Activated T-cell treated with anti-CD3 and anti-CD28 coated beads for 1 hour (primary cell): ENCODE measurements at places on chromosomes 7 and 10.

GRCh38 chr7:99014113-99014985 lies 129.6 kb downstream of the SMURF1 start:
- DNase-seq, result no peak

- no peak for DNase-seq
Observed at GRCh38 chr7:150567871-150568301, 696 bp downstream of the GIMAP4 start.

GRCh38 chr10:84291384-84291783 lies 37.0 kb upstream of the CCSER2 start:
- DNase-seq, result no peak

- DNase-seq, result no peak
Observed at GRCh38 chr10:13633689-13634088, 46.9 kb downstream of the PRPF18 start.

DNA sequence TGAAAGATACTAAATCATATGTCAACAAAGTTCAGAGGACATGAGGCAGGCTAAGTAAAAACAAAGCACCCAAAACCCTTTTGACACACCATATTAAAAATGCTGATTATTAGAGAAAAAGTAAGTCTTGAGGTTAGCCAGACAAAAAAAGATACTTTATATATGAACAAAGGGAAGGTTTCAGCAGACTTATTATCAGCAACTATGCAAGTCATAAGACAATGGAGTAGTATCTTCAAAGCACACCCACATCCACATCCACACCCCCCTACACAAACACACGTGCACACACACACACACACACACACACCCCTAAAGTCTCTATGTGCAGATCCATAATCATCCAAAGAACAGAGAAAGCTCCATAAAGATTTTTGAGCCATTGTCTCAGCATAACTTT lies 1373.9 kb upstream of the CELF2 start:
- DNase-seq, result no peak

DNA sequence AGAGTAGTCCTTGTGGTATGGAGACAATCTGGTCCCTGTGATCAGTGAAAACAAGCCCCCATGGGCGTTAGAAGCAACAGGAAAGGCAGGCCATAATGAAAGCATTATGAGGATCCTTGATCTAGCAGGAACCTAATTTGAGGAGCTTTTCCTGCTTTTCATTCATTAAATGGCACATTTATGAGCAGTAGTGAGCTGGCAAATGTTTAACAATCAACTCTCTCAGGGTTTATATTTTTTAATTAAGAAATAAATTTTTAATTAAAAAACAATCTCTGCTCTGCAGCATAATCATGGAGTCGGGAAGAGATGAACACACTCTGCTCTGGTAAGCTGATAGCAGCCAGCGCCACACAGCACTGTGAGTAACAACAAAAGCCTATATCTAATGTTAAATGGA lies 11.3 kb upstream of the NEBL start:
- DNase-seq, result no peak

- DNase-seq, result no peak
Observed at GRCh38 chr7:51249187-51249945, 67.2 kb downstream of the COBL start.

DNA sequence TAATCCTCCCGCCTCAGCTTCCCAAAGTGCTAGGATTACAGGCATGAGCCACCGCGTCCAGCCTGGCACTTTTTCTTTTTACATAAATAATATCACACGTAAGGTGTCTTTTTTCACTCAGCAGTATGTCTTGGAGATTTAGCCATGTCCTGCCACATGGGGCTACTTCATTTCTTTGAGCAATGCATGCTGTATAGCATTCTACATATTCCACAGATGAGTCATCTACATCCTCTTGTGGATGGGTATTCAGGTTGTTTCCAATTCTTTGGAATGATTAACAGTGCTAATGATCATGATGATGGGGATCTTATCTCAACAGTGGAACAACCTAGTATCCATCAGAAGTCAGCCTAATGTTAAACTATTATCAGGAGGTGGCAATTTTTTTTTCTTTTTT lies 50.8 kb downstream of the ZNF503 start:
- DNase-seq, result no peak

DNA sequence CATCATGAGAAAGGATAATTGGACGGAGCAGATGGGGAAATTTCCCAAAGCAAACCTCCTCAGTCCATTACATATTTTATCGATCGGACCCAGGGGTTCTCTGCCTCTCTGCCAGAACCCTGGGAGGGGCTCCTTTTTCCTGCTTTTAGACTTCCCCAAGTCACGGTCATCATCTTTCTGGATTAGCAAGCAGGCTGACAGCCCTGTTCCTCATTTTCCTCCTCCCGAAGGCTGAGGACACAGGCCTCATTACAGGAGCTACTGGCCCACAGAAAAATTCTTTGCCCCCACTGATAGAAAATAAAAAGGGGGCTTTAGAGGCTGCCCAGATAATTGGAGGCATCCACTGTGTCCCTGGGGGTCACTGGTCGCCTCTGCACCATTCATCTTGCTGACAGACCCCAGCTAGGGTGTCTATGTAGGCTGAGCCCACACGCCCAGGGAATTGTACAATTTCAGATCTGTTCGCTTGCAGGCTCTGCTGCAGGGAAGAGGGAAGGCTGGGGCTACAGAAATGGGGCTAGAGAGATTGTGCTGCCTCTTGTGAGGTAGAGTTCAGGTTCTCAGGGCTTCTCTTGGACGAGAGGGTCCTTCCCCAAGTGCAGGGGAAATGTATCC lies 125.7 kb upstream of the SDK1 start:
- no peak for DNase-seq

GRCh38 chr7:151694441-151694827 lies 174.7 kb upstream of the RHEB start:
- DNase-seq, result no peak

DNA sequence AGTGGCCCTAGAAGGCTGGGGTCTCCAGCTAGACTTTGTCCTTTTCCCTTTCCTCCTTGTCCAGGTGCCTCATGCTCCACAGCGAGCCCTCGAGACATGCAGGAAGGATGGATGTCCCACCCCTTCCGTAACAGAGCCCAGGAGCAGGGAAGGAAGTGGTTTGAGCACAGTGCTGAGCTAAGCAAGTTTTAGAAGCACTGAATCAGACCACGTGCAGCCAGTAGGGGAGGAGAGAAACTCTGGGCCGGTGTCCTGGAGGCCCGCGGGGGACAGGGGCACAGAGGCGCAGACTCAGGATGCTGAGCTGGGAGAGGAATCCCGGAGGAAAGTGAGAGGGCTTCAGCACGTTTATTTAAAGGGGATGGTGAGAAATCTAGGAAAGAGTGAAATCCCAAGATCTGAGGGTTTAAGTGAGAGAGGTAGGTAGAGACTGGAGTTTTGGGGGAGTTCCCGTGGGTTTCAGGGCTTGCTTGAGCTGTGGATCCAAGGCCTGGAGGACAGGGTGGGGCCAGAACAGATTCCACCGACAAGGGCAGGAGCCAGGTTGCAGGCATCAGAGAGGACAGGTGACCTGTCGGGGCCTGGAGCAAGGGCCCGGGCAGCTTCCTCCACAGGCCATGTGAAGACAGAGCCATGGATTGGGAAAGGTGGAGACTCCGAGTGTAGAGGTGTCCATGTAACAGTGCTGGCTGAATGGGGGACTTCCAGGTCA lies 4.4 kb upstream of the IRF5 start:
- DNase-seq, result no peak

- DNase-seq, result peak; percentile 35
Observed at GRCh38 chr7:5824297-5824610, 42.8 kb upstream of the RNF216 start.
